Mononuclear cell (primary cell): ENCODE measurements at places on chromosomes 6 and 20. TPM values are rescaled to one million over a fixed set of nuclear protein-coding genes. Genes with fewer than 3 reads are reported as not detected.

Gene MOG
- total RNA-seq = not detected

Gene TSPO2
- not detected for total RNA-seq

Gene PRRT1
- total RNA-seq = 0.42 TPM

Gene HLA-DQA1
- total RNA-seq = 12.5 TPM

Gene CAGE1
- 0.94 TPM for total RNA-seq

Gene SPATA2
- total RNA-seq = 6.2 TPM

Gene BNIP5
- not detected for total RNA-seq

Gene PGBD1
- 0.52 TPM for total RNA-seq

Gene OTOR
- total RNA-seq = not detected

Gene TSHZ2
- 21.3 TPM for total RNA-seq

Gene EDN3
- total RNA-seq = not detected

Gene TP53TG5
- under 0.01 TPM for total RNA-seq
